AG08395 (cell line): ENCODE measurements at places on chromosomes 11 and 22.
A peak's percentile ranks its signal among the peaks of the same experiment; 100 is the strongest.

- no peak for DNase-seq
Observed at GRCh38 chr11:92504004-92504403, 279.4 kb downstream of the FAT3 start.

DNA sequence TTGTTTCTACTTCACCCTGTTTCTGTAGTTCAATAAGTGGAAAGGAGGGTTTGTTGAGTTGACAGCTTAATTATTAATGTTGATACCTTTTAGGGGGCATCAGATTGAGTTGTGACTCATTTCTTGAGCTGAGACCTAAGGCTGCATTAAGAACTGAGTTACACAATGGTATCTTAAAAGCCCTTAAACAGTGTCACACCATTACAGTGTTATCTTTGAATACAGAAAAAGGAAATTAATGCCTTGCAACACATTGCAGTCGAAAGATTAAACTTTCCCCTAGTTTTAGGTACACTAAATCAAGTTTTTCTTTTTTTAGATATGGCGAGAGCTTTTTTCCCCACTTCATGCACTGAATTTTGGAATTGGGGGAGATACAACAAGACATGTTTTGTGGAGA, 16.7 kb downstream of the PAFAH1B2 start:
- DNase-seq, result no peak

DNA sequence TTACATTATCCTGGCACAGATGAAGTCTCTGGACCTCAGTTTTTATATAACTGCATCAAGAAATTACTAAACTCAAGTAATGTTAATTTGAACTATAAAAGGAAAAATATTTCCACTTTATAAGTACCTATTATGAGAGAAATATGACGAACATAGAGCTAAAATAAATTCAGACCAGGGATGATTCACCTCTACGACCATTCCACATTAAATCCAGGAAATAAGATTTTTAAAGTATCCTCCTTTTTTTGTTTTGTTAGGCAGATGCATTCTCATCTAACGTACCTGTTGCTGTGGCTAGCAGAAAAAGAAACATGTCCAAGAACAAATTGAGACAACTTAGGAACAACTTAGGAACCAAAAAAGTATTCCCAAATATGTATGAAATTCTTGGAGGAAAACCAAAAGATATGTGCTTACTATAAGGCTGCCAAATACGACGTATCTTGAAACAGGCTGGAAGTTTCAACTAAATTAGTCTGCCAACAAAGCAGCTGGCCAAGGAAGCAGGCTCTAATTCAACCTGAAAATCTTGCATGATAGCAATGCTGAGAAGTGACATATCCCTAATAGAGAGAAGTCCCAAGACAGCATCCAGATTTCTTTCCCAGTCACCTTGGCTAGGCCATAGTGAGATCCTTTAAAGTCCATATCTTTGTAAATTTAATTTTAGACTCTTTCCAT, 15.7 kb downstream of the SPTY2D1 start:
- no peak for DNase-seq

DNA sequence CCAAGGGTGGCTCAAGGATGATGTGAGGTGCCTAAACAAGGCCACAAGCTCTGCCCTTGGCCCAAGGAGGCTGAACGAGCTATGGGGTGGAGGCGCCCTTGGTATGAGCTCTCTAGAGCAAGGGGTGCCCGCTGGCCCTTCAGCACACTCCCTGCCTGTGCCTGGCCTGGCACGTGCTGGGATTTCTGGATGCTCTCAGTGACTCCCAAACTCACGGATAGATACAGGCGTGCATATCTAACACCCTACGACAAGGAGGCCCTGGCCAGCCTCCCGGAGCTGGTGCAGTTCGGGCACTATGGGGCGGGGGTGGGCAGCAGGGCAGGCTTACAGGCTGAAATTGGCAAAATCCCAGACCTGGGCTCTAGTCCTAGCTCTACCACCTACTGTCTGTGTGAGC, 30.6 kb downstream of the SCUBE1 start:
- DNase-seq, result no peak

GRCh38 chr11:26849036-26849435, 127.2 kb upstream of the SLC5A12 start:
- DNase-seq, result no peak

DNA sequence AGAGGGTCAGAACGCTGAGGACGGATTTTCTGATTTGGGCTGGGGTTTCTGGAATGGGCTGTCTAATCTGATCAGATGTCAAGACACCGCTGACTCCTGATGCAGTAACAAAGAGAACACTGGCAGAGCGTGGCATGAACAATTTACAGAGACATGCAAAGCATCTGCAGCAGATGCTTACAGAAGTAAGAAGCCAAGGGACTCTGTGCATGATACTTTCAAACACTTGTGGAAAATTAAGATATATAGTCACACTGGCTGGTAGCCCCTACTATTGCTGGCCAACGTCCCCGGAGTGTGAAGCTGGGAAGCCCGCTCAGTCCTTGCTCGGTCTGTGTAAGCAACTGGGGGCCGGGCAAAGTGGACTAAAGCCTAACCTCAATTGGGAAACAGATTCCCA, 903.7 kb downstream of the BRD1 start:
- DNase-seq, result no peak

DNA sequence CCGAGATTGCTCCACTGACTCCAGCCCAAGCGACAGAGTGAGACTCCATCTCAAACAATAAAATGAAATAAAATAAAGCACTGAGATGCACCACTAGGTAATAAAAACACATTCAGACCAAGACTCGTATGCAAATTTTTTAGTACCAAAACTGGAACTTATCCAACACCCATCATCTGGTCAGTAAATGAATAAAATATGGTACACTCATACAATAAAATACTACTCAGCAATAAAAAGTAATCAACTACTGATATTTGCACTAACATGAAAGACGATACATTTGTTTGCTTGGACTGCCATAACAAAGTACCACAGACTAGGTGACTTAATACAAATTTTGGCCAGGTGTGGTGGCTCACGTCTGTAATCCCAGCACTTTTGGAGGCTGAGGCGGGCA, 17.8 kb upstream of the POLD3 start:
- DNase-seq, result no peak

DNA sequence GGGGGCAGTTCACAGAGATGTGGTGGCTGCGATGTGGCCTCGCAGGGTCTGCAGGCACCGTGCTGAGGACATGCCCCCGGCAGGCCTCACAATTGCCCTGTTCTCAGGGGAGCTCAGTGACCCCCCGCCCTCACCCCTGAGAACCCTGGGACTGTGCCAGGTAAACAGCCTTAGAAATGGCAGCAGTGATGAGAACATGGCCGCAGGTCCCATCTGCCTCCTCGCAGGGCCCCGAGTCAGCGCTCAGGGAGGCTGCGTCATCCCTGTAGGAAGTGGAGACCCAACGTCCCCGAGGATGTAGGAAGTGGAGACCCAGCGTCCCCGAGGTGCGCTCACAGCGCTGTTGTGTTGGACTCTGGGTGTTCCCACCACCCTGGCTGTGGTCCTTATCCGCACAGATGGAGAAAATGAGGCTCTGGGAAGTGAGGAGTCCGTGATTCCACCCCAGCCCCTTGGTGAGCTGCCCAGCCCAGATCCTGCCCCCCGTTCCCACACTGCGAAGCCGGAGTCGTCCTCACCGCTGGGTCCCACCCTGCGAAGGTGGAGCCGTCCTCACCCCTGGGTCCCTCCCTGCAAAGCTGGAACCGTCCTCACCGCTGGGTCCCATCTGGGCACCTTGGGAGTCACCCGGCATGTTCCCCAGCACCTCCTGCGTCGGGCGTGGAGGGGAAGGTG, 1086.8 kb downstream of the BRD1 start:
- no peak for DNase-seq

- DNase-seq, result no peak
Observed at GRCh38 chr22:30284172-30284571, 5.1 kb downstream of the CASTOR1 start.

GRCh38 chr22:41501209-41501608, 32.3 kb downstream of the ACO2 start:
- peak; percentile 41 for DNase-seq

DNA sequence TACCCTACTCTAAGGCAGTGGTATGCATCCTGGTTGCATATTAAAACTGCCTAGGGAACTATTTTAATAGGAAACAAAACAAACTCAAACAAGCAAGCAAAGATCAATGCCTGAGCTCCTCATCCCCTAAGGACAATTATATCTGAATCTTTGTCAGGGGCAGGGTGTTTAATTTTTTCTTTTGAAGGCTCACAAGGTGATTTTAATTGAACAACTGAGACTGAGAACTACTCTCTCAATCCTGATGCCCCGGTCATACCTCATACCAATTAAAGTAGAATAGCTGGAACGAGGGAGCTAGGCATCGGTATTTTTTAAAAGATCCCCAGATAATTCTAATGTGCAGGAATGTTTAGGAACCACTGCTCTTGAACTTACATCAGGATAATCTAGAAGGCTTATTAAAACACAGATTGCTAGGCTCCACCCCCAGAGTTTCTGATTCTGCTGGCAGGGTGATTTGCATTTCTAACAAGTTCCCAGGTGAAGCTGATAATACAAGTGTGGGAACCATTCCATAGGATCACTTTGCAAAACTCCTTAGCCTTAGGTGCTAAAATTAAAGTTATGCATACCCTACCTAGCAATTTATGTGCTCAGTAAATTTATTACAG, 416.5 kb downstream of the GUCY1A2 start:
- no peak for DNase-seq

DNA sequence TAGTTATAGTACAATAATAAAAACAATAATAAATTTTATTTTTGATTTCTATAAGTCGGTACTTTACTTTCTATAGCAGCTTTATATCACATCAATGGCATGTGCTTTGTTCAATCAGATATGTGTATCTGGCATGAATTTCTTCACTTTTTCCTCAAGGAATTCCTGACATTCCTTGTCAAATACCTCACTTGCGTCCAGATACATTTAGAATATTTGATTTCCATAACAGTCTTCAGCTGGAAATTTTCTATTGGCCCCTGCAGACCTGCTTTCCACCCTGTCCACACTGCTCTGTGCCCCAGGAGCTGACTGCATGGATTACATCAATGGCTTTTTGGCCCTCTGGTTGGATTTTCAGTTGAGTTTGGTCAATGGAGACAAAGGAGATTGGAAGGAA, 93.2 kb downstream of the FAR1 start:
- peak; percentile 36 for DNase-seq

- DNase-seq, result no peak
Observed at GRCh38 chr22:21857481-21857914, 9.9 kb downstream of the MAPK1 start.

- DNase-seq, result peak; percentile 35
Observed at GRCh38 chr11:104073950-104074705, 37.7 kb downstream of the DDI1 start.

DNA sequence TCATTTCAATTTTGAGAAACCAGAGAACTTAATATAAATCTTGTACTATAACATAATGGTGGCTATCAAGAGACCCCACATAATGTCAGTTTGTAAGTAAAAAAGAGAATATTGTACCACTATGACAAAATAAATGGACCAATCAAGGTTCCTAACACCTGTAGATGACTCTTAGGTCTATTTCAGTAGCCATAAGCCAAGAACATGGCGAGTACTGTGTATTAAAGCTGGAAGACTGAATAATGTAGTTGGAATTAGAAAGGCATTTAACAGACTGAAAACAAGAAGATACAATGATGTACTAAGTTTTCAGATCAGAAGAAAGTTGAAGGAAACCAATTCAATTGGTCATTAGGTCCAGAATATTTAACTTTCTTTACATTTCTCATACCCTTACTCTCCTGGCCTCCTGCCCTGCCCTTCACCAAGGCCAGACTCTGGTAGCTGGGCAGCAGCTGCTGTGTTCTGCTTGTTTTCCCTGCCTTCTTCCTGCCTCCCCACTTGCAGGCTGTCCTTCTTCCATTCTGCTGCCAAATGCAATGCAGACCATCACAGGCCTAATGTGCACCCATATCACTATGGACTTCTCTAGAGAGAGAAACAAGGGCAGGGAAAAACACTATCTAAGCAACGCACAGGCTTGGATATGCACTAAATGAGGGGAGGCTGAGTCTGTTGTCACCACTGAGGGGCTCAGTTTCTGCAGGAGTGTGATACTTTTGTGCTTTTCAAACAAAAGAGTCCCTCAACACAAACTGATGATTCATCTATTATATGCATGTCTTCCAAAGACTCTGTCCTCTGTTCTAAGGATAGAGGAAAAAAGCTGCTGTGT, 60.1 kb downstream of the RAB30 start:
- no peak for DNase-seq

- DNase-seq, result no peak
Observed at GRCh38 chr11:131886201-131886600, 515.8 kb downstream of the NTM start.

DNA sequence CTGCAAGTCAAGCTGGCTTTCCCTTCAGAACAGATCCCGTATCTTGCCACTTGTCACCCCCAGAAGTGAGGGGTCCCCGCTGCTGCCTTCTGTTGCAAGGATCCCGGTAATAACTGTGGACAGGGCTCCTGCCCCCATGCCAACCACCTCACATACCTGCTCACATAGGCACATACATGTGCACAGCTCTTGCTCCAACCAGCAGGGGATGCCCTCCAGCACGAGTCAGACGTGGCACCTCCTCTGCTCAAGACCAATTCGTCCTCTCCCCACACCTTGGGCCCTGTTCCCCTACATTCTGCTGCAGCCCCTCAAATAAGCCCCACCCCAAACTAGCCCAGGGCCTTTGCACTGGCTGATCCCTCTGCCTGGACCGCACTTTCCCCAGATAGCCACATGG, 163.3 kb downstream of the CRYBB2 start:
- no peak for DNase-seq
